ENCODE measurements at places on chromosomes 13 and 19. TPM values are rescaled to one million over a fixed set of nuclear protein-coding genes. Genes with fewer than 3 reads are reported as not detected.
A peak's percentile ranks its signal among the peaks of the same experiment; 100 is the strongest.

DNA sequence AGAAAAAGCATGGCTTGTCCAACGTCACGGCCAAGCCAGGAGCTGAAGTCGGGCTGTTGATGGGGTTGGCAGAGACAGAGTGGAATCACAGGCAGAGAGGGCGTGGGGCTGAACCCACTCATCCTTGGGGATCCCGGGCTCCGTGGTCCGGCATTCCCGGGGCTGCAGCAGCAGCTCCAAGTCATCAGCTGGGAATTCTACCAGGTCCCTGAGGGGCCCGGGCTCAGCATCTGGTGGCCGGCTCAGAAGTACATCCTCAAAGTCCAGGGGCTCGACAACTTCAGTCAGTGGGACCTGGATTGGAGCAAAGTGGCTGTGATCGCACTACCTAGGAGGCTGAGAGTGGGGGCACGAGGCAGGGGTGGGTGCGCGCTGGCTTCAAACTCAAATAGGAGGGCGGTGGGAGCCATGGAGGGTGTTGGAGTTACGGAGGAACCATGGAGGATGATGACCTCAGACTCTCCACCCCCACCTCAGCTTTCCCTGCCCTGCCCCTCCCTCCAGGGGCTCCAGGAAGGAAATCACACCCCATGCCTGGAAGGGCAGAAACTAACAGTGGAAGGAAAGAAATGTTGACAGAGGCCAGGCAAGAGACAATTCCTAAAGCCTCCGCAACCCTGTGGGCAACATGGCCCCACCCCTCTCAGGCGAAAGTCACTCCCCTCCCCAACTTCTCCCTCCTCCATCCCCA lies 9.5 kb downstream of the DOCK6 start:
- no peak for DNase-seq

DNA sequence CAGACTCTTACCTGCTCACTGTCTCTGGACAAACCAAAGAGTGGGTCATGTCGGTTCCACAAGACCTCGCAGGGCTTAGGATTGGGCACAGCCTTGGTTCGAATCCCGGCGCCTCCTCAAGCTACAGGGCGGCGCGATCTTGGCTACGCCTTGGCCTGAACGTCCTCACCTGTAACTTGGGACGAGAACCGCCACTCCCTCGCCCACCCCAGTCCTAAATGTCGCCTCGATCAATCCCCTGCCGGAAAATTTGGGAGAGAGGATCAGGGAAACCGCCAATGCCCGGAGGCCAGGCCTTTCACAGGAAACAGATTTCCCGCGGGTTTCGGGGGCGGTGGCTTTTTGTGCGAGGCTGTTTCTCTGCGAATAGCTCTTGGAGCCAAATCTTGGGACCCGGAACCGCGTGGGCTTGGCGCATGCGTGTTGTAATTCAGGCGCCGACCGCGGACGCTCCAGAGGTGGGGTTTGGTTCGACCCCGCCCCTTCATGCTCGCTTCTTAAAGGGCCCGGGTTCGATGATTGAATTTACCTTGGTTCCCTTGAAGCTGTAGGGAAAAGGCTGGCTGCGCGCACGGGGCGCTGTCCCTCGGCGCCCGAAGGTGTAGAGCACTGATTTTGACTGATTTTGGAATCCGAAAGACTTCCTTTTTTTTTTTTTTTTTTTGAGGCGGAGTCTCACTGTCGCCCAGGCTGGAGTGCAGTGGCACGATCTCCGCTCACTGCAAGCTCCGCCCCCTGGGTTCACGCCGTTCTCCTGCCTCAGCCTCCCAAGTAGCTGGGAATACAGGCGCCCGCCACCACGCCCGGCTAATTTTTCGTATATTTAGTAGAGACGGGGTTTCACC lies at the start of gene NR2C2AP:
Gene NR2C2AP (minus strand): TSS at position 403 of the 845 bp plus-strand sequence. CDS start 354 bp downstream, at position 49.
- peak; percentile 88 for DNase-seq

DNA sequence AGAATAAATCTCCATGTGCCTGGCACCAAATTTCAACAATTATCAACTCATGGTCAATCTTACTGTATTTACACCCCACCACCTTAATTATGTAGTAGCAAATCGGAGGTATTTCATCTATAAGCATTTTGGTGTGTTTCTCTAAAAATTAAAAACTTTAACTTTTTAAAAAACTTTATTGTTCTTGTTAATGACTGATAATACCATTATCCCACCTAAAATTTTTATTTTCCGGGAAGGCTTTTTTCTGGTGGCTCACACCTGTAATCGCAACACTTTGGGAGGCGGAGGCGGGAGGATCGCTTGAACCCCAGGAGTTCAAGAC lies 453 bp upstream of the PDCD2L start:
- no peak for DNase-seq

DNA sequence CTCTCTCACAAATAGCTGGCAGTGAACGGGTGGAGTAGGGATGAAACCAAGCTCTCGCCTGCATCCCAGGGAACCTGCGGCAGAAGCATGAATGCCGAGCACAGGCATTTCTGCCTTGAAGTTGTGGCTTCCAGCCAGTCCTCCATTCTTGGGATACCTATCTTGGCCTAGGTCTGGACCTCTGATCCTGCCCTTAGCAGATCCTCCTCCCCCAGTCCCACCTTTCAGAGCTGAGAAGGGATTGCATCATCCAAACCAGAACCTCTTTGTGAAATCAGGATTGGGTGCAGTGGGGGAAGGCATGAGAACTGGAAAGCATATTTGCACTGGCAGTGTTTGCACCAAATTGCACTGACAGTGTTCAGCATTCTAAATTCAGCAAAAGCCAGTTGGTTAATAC lies 5.8 kb downstream of the ZNF780A start:
- DNase-seq: no peak

- no peak for DNase-seq
Observed at GRCh38 chr19:35975608-35976214, 19.3 kb upstream of the SDHAF1 start.

GRCh38 chr13:28438598-28439334 lies 56.2 kb downstream of the FLT1 start:
- no peak for DNase-seq

DNA sequence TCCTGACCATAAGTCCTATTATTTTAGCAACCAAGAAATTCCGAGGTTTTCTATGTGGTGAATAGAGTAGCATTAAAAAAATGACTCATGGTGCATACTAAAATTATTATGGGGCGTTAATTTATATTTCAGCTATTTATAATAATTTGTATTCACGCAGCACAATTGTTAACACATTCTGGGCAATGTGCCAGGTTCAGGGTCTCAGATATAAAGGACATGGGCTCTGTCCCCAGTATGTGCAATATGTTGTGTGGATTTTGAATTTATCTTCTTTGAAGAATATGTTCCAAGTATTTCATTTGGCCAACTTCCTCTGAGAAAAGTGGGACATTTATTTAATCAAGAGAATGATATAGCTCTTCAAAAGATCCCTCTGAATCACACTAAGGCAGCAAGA lies 1434.7 kb upstream of the PRR20A start:
- DNase-seq: peak; percentile 48

- DNase-seq: no peak
Observed at GRCh38 chr13:41286370-41286769, 23.0 kb upstream of the MTRF1 start.

- no peak for DNase-seq
Observed at GRCh38 chr13:33509642-33510229, 224.2 kb upstream of the STARD13 start.

GRCh38 chr13:80058626-80059025 lies 282.3 kb downstream of the SPRY2 start:
- DNase-seq: no peak

GRCh38 chr19:43408043-43408442 lies 6.6 kb upstream of the TEX101 start:
- no peak for DNase-seq

DNA sequence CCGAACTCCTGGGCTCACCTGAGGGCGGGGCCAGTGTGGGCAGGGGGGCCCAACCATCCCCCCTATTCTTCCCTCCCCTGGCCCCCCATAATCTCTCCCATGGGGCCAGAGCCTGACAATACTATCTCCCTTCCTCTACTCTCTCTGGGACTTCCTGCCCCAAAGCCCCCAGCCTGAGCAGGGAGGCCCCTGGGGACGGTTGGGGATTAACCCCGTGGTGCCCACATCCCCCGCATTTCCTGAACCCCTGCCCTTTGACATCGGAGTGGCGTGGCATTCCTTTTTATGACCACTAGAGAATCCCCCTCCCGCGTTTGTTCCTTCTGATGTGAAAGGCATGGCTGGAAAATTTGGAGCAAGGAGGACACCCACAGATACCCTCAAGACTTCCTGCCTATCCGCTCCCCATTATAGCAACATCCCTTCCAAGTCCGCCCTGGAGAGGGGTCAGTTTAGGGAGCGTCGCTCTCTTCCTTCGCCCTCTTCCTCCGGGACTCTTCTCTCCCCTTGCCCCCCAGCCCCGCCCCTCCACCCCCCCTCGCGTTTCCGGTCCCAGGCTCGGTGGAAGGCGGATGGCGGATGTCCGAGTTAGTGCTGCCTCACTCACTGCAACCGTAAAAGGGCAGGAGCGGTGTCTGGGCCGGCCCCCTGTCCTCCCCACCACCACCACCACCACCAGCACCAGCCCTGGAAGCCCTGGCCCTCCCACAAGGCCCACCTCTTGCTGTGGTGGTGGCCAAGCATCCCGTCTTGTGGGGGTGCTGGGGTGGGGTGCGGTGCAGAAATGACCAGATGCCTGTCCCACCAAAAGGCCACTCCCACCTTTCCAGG lies 1.8 kb downstream of the VASP start:
- DNase-seq: no peak

- DNase-seq: no peak
Observed at GRCh38 chr13:31962731-31963370, 68.7 kb upstream of the FRY start.

- no peak for DNase-seq
Observed at GRCh38 chr19:45401815-45402214, 3.1 kb downstream of the PPP1R13L start.

DNA sequence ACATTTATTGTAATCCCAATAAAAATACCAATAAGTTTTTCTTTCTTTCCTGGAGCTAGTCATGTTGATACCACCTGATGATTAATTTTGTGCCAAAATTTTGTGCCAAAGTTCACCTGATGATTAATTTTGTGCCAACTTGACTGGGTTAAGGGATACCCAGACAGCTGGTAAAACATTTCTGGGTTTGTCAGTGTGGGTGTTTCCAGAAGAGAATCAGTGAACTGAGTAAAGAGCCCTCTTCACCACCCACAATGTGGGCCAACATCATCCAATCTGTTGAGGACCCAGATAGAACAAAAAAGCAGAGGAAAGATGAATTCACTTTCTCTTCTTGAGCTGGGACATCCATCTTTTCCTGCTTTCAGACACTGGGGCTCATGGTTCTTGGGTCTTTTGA lies 292.9 kb downstream of the LMO7 start:
- no peak for DNase-seq

DNA sequence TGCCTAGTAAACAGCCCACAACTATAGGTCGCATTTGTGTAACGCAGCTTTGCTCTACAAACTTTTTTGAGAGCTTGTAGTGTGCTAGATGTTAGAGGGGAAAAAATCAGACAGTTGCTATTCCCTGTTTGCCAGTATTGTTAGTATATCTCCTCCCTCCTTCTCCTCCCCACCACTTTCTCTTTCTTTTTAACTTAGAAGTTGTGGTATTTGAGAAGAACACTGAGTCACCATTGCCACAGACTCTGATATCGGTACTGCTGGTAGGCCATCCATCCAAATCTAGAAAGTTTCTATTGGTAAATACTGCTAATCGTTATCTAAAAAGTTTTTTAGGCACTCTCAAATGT lies 666 bp downstream of the POMP start:
- no peak for DNase-seq

DNA sequence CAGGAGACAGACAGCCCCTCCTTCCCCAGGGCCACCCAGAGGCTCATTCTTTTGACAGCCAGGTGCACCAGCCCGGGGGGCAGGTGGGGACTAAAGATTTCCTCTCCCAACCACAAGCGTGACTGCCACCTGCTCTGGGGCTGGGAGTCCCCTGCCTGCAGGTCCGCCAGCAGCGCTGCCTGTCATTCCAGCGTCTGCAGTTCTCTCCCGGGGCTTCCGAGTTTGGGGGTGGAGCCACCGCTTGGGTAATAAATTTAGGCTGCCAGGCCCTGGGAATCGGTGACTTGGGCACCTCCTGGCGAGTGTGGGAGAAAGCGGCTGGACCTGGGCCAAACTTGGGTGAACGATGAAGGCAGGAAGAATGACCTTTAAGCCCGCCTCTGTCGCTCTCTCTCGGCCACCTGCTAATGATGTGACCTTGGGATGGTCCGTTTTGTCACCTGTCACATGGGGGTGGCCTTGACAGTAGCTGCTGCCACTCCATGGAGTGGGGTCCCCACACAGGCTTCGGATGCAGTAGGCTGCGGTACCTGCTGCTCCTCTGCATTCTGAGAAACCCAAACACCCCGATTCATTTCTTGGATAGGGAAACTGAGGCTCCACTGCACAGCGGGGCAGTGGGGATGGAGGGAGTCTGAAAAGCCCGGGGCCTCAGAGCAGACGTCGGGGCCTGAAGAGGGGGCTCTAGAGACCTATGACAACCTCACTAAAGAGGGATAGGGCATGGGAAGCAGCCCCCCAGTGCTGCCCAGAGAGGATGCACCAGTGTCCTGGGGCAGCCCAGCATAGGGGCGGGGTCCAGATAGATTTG lies 12.8 kb downstream of the FUT6 start:
- DNase-seq: peak; percentile 83

- DNase-seq: no peak
Observed at GRCh38 chr13:100208002-100208401, 119.1 kb downstream of the PCCA start.

Gene PALM
- 89.8 TPM for polyA plus RNA-seq

Gene PRR22
- polyA plus RNA-seq: 4.0 TPM

Gene ZNF324B
- 7.2 TPM for polyA plus RNA-seq

Gene KIRREL2
- polyA plus RNA-seq: 12.3 TPM

Gene CCDC70
- not detected for polyA plus RNA-seq

Gene TCF3
- 92.2 TPM for polyA plus RNA-seq

Gene PLA2G4C
- polyA plus RNA-seq: 5.7 TPM

Gene GNA15
- polyA plus RNA-seq: 1.0 TPM

Gene NMRK2
- polyA plus RNA-seq: 0.40 TPM

Gene HSD17B14
- polyA plus RNA-seq: 38.3 TPM

Gene CGB8
- 0.39 TPM for polyA plus RNA-seq

Gene APLP1
- 29.2 TPM for polyA plus RNA-seq

Gene CACNG6
- 0.88 TPM for polyA plus RNA-seq

Gene SBK2
- 0.99 TPM for polyA plus RNA-seq

Gene ETV2
- polyA plus RNA-seq: 2.7 TPM

Gene GIPC3
- 3.1 TPM for polyA plus RNA-seq

Gene ZSCAN4
- polyA plus RNA-seq: not detected

Gene LILRB3
- polyA plus RNA-seq: 2.4 TPM

Gene ATXN8OS
- 0.37 TPM for polyA plus RNA-seq
